ENCODE measurements at places on chromosomes 6 and 20. TPM values are rescaled to one million over a fixed set of nuclear protein-coding genes. Genes with fewer than 3 reads are reported as not detected.

Gene COL19A1
- total RNA-seq = not detected

GRCh38 chr20:36303020-36303595 lies 3.0 kb upstream of the DLGAP4 start:
- H3K27me3 ChIP-seq = peaks cover 100% of the 10 kb centered on the region
- DNase-seq = no peak
- no peaks in the 10 kb centered on the region for H3K36me3 ChIP-seq
- no peak overlapping the region for H3K4me3 ChIP-seq

GRCh38 chr6:24574809-24575208 lies 71.2 kb downstream of the KIAA0319 start:
- H3K4me1 ChIP-seq = no peaks in the 10 kb centered on the region
- no peak for DNase-seq
- H3K36me3 ChIP-seq = no peaks in the 10 kb centered on the region
- no peak overlapping the region for H3K27ac ChIP-seq

DNA sequence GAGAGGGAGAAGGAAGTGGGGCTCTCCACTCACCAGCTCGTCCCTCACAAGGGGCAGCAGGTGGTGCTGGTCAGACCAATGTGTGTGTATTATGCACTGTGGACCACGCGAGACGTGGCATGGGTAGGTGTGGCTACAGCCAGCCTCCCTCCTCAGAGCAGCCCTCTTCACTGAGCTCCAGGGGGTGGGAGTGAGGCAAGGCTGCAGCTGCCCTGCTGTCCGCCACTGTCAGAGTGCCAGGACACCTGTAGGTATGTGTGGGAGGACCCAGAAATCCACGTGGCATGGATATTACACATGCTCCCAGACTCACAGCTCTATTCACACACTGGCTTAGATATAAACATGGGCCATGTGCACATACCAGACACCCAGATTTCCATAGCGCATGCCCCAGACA lies 90.3 kb downstream of the VEGFA start:
- no peak overlapping the region for H3K4me3 ChIP-seq
- H3K27me3 ChIP-seq = no peaks in the 10 kb centered on the region
- H3K36me3 ChIP-seq = no peaks in the 10 kb centered on the region

GRCh38 chr6:42032366-42032765 lies 18.0 kb upstream of the TAF8 start:
- H3K36me3 ChIP-seq = no peaks in the 10 kb centered on the region
- H3K4me3 ChIP-seq = no peak overlapping the region
- no peak for DNase-seq
- H3K27me3 ChIP-seq = no peaks in the 10 kb centered on the region
- peaks cover 38% of the 10 kb centered on the region for H3K4me1 ChIP-seq
- no peak overlapping the region for H3K27ac ChIP-seq

GRCh38 chr20:40766790-40767614 lies 78.0 kb upstream of the MAFB start:
- no peak for DNase-seq
- H3K4me1 ChIP-seq = no peaks in the 10 kb centered on the region
- H3K36me3 ChIP-seq = no peaks in the 10 kb centered on the region
- H3K4me3 ChIP-seq = no peak overlapping the region

- H3K27me3 ChIP-seq = no peaks in the 10 kb centered on the region
- H3K27ac ChIP-seq = no peak overlapping the region
- DNase-seq = no peak
- no peaks in the 10 kb centered on the region for H3K36me3 ChIP-seq
- no peak overlapping the region for H3K4me3 ChIP-seq
These were observed 64.4 kb upstream of the MAFB start for GRCh38 chr20:40753472-40753871.

Gene CCM2L
- total RNA-seq = 4.2 TPM

DNA sequence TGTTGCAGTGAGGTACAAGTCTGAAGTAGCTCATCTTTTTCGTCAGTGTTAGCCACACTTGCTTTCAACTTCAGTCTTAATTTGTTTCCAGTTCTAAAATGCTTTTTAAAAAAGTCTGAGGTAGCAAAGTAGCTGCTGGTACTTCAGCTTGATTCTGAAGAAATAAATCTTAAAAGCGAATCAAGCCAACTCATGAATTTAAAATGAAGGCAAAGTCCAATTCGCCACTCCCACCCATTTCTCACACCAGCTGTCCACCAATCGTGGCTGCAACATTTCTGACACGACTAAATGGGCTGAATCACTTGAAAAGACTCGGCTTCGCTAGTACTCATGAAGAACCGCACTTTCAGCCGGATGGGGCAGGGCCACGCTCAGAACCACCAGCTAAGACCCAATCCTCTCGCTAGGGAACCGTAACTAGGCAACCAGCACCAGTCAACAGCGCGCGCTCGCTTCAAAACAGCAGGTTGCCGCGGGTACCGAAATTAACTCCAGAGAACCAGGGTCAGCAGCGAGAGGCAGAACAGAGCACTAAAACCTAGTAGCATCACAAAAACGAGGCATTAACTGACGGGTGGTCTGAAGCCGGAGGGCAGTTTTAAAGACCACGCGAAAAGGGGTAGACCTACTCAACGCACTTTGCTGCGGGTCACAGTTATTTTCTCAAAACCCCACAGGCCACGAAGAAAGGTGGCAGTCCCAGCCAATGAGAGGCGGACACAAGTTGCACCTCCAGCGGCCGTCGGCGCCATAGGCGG lies 900 bp downstream of the BCLAF1 start:
- no peaks in the 10 kb centered on the region for H3K36me3 ChIP-seq
- peak; percentile 68 for DNase-seq
- H3K4me1 ChIP-seq = peaks cover 49% of the 10 kb centered on the region
- H3K27me3 ChIP-seq = no peaks in the 10 kb centered on the region

Gene KIF6
- total RNA-seq = not detected

DNA sequence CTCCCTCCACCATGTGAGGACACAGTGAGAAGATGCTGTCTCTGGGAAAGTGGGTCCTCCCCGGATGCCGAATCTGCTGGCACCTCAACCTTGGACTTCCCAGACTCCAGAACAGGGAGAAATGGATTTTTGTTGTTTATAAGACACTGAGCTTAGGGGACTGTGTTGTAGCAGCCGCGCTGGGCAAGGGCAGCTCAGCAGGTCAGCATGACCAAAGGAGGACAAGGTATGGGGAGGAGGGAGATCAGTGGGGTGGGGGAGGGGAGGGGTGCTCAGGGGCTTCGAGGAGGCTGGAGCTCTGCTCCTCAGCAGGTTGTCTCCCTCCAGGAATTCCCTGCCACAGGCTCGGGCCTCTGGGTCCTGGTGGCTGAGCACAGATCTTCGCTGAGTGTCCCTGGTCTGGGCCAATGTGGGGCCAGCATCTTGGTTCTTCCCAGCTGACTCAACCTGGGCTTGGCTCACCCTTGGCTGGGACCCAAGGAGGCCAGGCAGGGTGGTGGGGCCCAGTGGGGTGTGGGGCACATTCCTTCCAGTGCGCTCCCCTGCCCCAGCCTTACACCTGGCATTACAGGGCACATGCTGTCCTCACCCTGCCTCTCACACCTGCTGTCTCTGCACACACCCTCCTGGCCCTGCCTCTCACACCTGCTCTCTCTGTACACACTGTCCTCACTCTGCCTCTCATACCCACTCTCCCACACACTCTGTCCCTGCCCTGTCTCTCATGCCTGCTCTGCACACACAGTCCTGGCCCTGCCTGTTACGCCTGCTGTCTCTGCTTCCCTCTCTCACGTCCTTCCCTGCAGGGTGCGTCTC lies 107.3 kb downstream of the SYCP2 start:
- no peaks in the 10 kb centered on the region for H3K36me3 ChIP-seq
- H3K27me3 ChIP-seq = no peaks in the 10 kb centered on the region

Gene ESR1
- total RNA-seq = 0.95 TPM

- H3K27ac ChIP-seq = no peak overlapping the region
- no peak overlapping the region for H3K4me3 ChIP-seq
- H3K36me3 ChIP-seq = no peaks in the 10 kb centered on the region
- H3K4me1 ChIP-seq = peaks cover 10% of the 10 kb centered on the region
- H3K27me3 ChIP-seq = no peaks in the 10 kb centered on the region
- no peak for DNase-seq
These were observed 59.3 kb downstream of the SHLD1 start for GRCh38 chr20:5809495-5809894.

DNA sequence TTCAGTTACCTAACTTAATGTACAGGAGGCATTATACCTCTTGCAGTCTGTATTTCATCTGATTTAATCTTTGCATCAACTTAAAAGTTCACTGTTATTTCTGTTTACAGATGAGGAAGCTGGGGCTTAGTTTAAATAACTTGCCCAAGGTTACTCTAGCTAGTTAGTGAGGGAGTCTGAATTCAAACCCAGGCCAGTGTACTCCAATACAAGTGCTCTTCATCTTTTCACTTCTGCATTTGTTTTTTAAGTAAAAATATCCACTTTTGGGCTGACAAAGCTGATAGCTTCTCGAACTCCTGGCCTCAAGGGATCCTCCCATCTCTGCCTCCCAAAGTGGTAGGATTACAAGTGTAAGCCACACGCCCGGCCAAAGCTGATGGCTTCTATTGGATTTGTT lies 23.6 kb downstream of the RREB1 start:
- no peaks in the 10 kb centered on the region for H3K27me3 ChIP-seq
- H3K4me3 ChIP-seq = no peak overlapping the region
- peaks cover 81% of the 10 kb centered on the region for H3K4me1 ChIP-seq
- no peak overlapping the region for H3K27ac ChIP-seq
- no peaks in the 10 kb centered on the region for H3K36me3 ChIP-seq
